Activated T-helper 2 cell treated with anti-CD3 and anti-CD28 coated beads, Interferon-gamma antibody, Interleukin-2, Interleukin-4, amounts not matched to agents 10 μg/mL and 5 μg/mL and 100 μg/mL, durations not matched to agents 14 hours and 24 hours and 36 hours (primary cell): ENCODE measurements at places on chromosomes 12 and 14.

GRCh38 chr12:62435303-62436163, 31.1 kb upstream of the MON2 start:
- DNase-seq: peak; percentile 18

DNA sequence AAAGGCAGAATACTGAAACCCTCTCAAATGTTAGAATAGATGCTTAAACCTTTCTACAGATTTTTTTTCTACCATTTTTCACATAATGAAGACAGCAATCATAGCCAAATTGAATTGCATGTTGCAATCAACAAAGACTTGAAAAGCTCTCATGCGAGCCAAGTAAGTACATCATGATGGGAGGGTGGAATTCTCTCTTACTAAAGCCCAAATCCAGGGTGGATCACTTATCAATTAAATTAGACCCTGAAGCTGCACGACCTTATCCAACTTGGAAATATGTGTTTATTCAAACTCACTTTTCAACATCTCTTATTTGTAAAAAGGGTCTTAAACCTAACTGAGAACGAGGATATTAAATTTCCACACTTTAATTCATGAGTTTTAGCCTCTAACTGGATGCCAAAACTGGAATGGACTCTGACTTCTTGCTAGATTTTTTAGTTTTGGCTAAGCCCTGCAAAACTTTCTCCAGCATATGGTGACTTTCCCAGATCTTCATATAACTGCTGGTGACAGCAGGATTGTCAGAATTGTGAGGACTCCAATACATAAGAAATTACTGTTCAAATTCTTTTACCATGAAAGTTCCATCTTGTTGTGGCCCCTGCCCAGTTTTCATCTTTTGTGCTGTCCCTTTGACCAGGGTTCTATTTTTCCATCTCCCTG, 53.6 kb downstream of the HECTD4 start:
- DNase-seq: no peak

GRCh38 chr12:48106681-48107613, 1.1 kb upstream of the SENP1 start:
- DNase-seq: no peak

DNA sequence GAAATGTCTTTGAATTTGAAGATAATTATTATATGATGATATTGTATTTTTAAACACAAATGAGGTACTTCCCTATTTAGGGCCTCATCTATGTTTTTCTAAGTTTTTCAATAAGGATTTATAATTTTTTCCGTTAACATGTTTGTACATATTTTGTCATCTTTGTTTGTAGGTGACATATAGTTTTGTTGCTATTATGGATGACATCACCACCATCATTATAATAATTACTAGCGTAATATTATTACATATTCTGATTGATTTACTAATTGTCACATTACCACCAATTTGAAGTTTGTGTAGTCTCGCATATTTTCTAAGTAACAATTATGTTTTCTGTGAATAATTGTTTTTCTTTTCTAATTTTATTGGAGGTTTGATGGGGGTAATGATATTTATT, 147.2 kb upstream of the DAAM1 start:
- no peak for DNase-seq

DNA sequence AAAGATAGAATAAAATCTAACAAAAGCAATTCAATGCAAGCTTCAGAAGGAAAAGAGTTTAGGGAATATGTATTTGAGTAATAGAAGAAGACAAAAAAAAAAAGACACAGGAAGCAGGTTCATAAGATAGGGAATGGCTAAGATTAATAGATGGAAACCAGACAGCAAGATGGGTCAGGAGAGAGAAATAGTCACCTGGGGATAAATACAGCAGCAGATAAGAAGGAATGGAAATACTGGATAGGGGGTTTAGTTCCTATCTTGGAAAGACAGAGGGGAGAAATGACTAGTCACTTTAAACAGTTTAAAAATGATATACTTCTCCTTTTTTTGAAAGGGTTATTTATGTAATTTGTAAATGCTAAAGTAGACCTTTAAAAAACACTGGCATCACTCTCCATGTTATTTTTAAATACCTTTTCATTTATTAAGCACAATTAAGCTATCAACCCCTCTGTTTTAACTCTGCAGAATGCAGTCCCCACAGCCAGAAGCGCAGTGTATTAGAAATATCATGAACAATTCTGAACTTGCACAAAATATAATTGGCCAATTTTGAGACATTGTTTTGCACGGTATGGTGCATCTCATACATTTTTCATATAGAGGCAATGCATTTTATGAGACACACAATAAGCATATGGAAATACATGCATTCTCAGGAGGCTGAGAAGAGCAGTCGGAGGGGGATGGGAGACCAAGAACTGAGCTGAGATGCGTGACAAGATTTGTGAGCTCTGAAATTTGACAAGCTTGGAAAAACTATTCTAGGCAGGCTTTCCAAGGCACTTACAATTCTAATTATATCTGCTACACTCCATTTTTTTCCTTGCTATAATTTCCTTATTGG, 303.4 kb upstream of the PRICKLE1 start:
- no peak for DNase-seq

GRCh38 chr14:21385188-21385904, 1.5 kb upstream of the SUPT16H start:
- DNase-seq: no peak

DNA sequence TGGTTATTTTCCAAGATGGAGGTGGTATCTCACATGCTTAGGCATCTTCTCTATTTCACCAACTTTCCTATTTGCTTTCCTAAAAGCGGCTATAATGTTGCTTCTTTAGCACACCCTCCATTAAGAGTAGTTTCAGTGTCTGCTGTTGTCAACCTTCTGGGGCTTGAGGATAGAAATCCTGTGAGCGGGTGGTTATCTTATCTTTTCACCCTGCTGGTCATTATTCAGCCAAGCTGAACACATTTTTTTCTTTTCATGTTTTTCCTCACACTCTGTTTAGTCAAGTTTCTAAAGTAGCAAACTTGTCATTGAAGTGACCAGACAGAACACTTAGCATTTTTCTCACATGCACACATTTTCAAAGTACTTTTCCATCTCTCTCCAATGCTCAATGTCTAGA, 104.5 kb downstream of the SLC8A3 start:
- DNase-seq: no peak

GRCh38 chr12:31205054-31205453, 120.9 kb downstream of the SINHCAF start:
- DNase-seq: no peak

- peak; percentile 34 for DNase-seq
These were observed 24.9 kb downstream of the SLC6A12 start for GRCh38 chr12:188910-189621.

DNA sequence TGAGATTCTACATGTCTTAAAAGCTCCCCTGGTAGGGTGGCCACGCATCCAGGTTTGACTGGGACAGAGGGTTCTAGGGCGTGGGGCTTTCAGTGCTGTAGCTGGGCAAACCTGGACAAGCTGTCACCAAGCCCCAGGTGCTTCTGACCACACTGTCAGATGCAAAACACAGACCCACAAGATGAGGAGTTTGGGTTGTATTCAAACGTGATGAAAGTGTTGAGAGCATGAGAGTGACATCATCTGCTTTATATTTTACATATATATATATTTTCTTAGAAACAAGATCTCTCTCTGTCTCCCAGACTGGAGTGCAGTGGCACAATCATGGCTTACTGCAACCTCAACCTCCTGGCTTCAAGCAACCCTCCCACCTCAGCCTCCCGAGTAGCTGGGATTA, 210.1 kb downstream of the DPF3 start:
- DNase-seq: no peak

DNA sequence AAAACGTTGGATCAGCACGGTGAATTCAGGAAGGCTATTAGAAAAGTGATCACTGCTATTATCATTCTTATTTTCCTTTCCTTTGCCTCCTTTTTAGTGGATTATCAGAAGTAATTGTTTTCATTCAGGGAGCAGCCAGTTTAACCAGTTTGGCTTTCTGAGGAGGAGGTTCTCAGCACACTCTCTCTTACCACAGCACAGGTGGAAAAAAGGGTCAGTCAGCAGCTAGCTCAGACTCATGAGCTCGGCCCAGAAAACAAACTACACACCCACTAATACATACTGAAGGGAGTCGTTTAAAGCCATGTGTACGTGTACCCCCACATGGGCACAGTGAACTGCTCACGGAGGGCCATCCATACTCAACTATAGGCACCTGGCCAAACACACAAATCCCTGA, 23.2 kb upstream of the MAGOHB start:
- DNase-seq: no peak

DNA sequence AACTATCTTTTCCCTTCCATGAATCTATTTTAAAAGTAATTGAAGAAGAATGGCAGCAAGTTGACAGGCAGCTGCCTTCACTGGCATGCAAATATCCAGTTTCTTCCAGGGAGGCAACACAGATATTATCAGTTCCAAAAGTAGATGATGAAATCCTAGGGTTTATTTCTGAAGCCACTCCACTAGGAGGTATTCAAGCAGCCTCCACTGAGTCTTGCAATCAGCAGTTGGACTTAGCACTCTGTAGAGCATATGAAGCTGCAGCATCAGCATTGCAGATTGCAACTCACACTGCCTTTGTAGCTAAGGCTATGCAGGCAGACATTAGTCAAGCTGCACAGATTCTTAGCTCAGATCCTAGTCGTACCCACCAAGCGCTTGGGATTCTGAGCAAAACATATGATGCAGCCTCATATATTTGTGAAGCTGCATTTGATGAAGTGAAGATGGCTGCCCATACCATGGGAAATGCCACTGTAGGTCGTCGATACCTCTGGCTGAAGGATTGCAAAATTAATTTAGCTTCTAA, 18.4 kb downstream of the TMPO start:
- no peak for DNase-seq

GRCh38 chr12:40697566-40698259, 5.5 kb downstream of the CNTN1 start:
- DNase-seq: no peak

GRCh38 chr12:50032515-50032853, 7.2 kb upstream of the RACGAP1 start:
- no peak for DNase-seq

GRCh38 chr14:50488521-50488920, 43.8 kb downstream of the MAP4K5 start:
- DNase-seq: no peak

DNA sequence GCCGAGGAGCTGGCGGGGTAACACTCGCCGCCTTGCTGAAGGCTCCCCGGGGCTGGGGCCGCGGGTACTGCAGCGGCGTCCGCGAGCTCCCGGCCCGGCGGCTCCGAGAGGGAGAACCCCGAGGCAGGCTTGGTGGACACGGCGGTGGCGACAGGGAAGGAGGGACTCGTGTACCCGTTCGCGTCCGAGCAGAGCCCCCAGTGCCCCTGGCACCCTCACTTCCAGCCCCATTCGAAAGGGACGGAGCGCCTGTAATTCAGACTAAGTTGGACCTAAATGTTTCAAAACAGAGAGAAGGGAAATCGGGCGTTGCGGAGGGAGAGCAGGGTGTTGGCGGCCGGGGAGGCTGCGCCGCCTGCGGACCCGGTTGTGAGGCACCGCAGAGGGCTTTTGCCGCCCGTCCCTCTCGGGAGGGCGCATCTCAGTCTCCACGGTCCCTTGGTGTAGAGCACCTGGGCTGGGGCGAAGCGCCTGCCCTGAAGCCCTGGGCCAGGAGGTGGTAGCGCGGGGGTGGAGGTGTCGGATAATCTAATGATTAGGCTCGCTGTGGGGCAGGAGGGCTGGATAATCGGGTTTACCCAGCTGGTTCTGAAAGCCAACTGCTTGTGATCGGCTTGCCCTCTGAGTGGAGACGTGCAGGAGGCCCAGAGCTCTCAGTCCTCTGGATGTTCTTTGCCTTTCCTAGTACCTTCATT, 771 bp downstream of the DAAM1 start:
- peak; percentile 26 for DNase-seq

- no peak for DNase-seq
These were observed 53.1 kb downstream of the PARP11 start for GRCh38 chr12:3820122-3820521.

DNA sequence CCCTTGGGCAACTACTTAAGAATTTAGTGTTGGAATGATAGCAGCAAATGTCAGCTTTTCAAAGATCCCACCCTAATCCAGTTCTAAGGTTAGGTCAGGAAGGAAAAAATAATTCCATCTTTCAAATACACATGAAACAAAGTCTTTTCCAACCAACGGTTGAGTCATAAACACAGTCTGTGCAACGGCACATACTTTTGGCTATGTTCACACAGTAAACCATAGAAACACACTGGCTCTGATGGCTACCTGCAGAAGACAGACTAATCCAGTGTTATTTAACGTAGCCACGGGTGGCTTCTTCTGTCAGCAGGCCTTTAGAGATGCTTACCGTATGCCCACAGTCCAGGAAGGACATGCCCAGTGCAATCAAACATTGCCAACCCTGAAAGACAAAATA, 35.7 kb downstream of the HIGD1C start:
- DNase-seq: no peak

- no peak for DNase-seq
These were observed 4.6 kb downstream of the CLMN start for GRCh38 chr14:95315156-95315555.

DNA sequence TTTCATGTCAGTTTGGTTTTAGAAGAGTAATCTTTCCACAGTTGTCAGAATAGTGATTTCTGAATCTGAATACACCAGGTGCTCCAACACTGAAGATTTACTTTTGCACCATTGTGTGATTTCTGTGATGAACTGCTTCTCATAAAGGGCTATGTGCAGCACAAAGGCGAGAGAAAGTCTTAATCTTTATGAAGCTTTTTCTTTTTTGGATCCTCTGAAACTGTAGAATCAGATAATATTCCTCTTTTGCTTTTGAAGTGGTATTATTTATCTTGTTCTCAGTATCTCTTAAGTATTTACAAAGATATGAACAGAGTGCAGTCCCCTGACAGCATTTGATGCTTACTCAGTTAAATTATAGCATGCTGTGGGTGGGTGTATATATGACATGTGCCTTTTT, 207.8 kb downstream of the NAV3 start:
- no peak for DNase-seq

GRCh38 chr14:100442498-100443490, 119.7 kb downstream of the SLC25A47 start:
- DNase-seq: no peak

DNA sequence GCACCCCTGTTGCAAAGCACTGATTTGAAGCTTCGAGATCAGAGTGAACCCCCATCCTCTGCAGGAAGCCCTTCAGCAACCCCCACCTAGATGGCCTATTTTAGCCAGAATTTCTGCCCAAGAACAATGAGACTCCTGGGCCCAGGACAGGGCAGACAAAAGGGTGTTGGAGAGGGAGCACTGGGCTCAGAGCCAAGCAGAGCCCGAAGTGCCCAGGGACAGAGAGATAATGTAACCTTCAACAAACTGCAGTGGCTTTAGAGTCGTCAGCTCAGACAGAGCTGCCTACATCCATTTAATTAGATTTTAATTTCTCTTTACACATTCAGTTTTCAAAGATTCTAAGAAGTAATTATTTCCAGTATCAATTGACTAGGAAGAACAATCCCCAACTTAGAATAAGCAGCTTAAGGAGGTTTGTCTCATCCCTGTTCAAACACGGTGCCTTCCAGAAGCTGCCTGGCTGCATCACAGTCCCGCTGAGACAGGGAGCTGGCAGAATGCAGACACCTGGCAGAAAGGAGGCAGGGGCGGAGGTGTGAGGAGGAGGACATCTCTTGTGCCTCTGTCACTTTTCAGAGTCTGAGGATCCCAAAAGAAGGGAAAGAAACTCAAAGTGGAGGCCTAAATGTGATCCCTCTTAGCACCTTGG, 504.9 kb upstream of the CCDC196 start:
- no peak for DNase-seq

GRCh38 chr14:62304257-62304656, 542.0 kb downstream of the SNAPC1 start:
- no peak for DNase-seq
